ENCODE measurements at places on chromosomes 6 and 20. TPM values are rescaled to one million over a fixed set of nuclear protein-coding genes. Genes with fewer than 3 reads are reported as not detected.

HELZ2 gene
- 95.5 TPM for total RNA-seq

GRCh38 chr20:5470943-5471342, 154.2 kb upstream of the PROKR2 start:
- DNase-seq, result no peak

ERGIC3 gene
- 152 TPM for total RNA-seq

DNA sequence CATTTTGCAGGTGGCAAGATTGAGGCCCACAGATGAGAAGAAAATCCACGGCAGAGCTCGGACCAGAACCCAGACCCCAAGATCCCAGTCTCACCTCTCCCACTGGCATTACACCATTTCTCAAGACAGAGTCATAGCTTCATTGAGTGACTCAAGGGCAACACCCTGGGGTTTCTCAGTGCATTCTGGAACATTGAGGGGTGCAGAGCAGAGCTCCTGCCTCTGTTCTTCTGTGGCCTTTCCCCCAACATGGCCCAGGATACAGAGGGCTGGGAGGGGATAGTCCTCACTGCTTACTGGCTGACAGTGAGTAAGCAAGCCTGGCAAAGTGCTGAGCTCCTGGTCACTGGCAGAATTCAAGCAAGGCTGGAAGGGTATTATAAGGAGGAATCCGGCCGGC, 74.0 kb downstream of the MDGA1 start:
- no peak for DNase-seq

DNA sequence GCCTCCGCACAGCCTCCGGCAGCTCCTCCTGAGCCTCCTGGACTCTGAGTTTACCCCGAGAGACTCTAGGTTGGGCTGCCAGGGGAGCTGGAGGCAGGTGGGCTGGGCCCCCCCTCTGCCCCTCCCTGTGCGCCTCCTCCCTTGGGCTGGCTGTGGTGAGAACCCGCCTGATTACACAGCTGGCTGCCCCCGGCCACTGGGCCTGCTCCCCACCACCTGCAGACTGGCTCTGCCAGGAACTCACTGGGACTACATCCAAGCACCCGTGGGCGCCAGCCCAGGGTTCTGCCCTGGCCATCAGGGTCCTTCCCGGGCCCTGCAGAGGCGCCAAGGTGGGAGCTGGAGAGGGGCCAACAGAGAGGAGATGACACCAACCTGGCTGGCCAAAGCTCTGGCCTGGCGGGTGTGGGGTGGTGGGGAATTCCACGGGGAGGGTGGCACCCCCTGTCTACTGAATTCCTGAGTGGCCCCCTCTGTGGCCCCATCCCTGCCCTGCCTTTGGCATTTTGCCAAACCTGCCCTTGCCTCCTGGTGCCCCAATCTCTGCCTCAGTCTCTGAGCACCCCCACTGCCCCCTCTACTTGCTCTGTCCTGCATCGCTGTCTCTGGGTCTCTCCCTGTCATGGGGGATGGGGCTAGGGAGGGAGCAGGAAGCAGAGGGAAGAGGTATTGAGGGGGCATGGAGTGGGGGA, 21.9 kb upstream of the CDH22 start:
- DNase-seq, result no peak

PRRT1 gene
- 0.17 TPM for total RNA-seq

NHLRC1 gene
- not detected for total RNA-seq

SRMS gene
- not detected for total RNA-seq

DNA sequence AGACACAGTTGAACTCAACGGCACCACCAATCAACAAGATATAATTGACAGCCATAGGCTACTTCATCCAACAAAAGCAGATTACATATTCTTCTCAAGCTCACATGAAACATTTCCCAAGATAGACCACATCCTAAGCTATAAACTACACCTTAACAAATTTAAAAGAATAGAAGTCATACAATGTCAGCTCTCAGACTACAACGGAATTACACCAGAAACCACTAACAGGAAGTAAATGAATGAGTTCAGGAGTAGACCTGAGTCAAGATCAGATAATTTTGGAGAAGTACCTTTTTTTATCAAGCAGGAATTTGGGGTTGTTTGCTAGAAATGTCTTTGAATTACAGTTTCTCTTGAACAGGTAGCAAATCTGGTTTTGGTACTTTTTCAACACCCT, 237.8 kb downstream of the TBX18 start:
- no peak for DNase-seq

- no peak for DNase-seq
Measured at GRCh38 chr6:151254451-151255081, 14.8 kb downstream of the AKAP12 start.

OR2J3 gene
- total RNA-seq, result not detected

- peak; percentile 14 for DNase-seq
Measured at GRCh38 chr6:160461641-160462040, 113.5 kb downstream of the SLC22A3 start.

RAB32 gene
- 0.23 TPM for total RNA-seq

GRCh38 chr20:16209951-16210361, 363.3 kb downstream of the KIF16B start:
- DNase-seq, result no peak

TRIM40 gene
- not detected for total RNA-seq

PGC gene
- total RNA-seq, result not detected

- DNase-seq, result no peak
Measured at GRCh38 chr6:16429669-16430068, 191.3 kb downstream of the GMPR start.

- DNase-seq, result no peak
Measured at GRCh38 chr6:47440719-47441118, 36.9 kb upstream of the CD2AP start.

SSTR4 gene
- total RNA-seq, result not detected

GRCh38 chr6:159989492-159990480, 20.9 kb downstream of the IGF2R start:
- DNase-seq, result no peak

DNA sequence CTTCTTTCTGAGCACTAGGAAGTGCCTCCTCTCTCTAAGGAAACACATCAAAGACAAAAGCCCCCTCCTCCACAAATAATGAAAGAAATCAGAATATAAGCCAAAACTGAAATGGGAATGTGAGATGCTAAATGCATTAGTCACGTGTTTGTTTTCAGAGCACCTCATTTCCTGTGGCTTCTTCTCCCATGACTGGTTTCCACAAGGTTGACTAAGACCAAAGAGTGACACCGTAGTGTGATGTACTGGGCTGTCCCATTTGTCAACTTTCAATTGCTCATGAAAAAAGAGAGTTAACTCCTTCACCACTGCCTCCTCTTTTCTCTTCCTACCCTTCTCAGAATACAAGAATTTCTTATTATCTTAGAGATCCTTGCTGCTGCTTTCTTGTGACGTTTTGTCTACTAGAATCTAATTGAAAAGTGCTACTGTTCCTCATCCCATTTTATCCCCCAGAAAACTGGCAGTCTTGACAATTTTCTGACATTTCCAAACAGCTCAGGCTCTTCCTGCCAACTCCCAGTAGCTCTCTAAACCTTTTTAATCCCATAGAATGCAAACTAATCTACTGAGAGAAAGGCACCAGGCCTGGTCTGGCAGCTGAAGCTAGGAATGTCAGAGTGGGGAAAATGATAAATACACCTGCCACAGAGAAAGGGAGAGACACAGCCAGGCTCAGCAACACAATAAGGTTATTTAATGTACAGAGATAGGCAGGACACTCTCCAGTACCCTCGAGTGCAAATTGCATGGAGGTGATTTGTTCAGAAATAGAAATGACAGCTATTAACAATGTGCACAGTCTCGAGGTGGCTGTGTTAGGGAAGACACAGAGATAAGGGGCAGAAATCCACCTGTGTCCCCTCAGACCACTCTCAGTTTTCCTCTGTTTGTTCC, 671.7 kb upstream of the NRSN1 start:
- no peak for DNase-seq

Data from activated CD4-positive, alpha-beta T cell treated with anti-CD3 and anti-CD28 coated beads, Interleukin-2, amount 10 ng/mL, durations not matched to agents 7 days and 5 days (primary cell).